GM23248 (cell line): ENCODE measurements at places on chromosomes 12 and 14. TPM values are rescaled to one million over a fixed set of nuclear protein-coding genes. Genes with fewer than 3 reads are reported as not detected.

The NEUROD4 gene
- 0.04 TPM in 1 of 2 replicates, not detected in the other for polyA plus RNA-seq

DNA sequence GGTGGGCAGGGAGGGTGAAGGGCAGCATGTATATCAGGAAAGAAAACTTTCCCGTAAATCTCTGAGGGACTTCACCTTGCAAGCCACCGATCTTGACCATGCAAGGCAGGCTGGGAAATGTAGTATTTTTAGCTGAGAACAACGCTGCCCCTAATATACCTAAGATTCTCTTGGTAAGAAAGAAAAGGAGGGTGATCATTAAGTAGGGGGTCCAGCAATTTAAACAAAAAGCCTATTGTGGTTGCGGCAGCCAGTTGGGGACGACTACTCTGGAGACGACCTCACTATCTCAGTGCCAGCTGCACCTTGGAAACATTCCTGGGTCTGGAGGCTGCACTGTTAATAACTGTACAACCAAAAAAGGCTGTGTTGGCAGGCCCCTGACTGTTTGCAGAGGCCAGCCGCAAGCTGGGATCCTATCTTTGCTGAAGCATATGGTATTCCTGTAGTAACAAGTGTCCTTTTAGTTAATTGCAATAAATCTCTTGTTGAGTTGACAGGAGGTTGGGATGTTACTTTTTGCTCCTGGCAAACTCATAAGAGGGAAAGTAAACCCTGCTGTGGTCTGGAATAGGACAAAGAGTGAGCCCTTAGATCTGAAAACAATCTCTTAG, 6.4 kb downstream of the APOLD1 start:
- peak; percentile 48 for DNase-seq

DNA sequence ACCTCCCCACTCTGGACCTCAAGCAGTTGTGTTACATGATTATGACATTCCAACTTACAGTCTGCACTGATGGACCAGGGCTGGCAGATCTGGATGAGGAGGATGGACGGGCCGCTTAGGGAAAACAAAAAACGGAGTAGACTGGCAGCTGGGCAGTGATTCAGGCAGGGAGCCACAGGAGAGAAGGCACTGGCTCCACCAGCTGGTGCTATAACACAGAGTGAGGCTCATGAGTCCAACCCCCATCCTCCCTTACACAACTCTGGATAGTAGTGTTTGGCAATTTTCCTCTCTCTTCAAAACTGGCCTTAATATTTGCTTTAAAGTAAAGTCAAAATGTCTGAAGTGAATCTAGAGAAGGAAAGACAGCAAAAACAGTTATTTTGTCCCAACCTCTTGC, 9.7 kb upstream of the RIC8B start:
- peak; percentile 12 for DNase-seq

- DNase-seq = no peak
Measured at GRCh38 chr12:129604506-129604905, 299.3 kb downstream of the TMEM132D start.

DNA sequence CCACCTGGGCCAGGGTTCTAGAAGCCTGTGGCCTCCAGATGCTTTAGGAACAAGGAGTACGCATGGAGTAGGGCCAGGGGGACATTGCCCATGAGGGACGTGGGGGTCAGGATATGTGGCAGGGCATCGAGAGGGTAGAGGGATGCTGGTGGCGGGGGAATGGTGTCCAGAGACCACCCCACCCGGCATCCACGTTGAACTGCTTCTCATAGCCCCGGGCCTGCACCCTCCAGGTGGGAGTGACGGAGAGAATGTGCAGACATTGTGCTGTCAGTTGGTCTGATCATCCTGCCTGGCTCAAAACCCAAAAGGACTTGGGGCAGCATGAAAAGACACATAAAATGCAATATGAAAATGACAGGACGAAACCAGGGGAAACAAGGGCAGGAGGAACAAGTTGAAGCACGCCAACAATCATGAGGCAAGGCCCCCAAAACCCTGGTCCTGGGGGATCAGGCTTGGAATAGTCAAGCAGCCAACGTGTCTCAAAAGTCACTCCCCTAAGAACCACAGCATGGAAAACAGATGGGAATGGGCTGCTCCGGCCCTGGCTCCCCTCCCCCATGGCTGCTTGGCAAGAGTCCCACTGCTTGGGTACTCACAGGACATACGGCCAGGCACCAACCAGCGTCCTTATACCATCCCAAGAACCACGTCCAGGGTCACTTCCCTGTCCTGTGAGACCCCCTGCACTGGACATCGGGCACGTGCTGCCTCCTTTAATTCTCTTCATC, 117.9 kb downstream of the DICER1 start:
- no peak for DNase-seq

The NELL2 gene
- not detected in 2 replicates for polyA plus RNA-seq

- DNase-seq = no peak
Measured at GRCh38 chr12:121845701-121846100, 13.0 kb downstream of the HPD start.

- peak; percentile 77 for DNase-seq
Measured at GRCh38 chr12:32399370-32400113, at the start of gene FGD4. Gene FGD4, plus strand, starts transcription at chr12:32399558.

GRCh38 chr14:83867566-83868225, 1662.2 kb upstream of the FLRT2 start:
- DNase-seq = no peak

DNA sequence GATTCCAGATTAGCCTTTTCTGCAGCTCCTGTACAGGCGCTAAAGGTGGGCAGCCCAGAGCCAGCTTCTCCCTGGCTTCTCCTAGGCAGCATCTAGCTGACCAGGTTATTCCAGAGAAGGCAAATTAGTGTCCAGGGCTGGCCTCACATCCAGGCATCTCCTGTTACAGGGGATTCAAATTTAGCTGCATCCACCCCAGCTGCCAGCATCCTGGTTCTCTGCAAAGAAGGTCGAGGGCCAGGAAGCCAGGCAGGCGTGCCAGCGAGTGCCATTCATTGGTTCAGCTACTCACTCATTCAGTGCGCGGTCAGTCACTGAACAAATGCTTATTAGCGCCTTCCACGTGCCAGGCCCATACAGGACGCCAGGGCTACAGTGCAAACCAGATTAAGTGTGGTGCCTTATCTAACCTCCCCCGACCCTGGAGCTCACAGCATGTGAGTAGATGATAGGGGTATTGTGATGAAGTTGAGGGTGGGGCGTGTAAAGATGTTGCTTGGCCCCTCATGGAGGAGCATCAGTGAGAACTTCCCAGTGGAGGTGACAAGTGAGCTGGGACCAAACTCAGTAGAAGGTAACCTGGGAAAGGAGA, 15.7 kb upstream of the FAM222A start:
- DNase-seq = no peak

- peak; percentile 38 for DNase-seq
Measured at GRCh38 chr14:97266653-97267052, 469.5 kb downstream of the VRK1 start.

The DIO2 gene
- 26.6 and 29.6 TPM in 2 replicates for polyA plus RNA-seq

The ERBB3 gene
- 1.9 and 2.1 TPM in 2 replicates for polyA plus RNA-seq

GRCh38 chr14:94117856-94118255, 7.3 kb downstream of the IFI27 start:
- no peak for DNase-seq

- DNase-seq = no peak
Measured at GRCh38 chr12:116765271-116765670, 27.2 kb downstream of the RNFT2 start.

DNA sequence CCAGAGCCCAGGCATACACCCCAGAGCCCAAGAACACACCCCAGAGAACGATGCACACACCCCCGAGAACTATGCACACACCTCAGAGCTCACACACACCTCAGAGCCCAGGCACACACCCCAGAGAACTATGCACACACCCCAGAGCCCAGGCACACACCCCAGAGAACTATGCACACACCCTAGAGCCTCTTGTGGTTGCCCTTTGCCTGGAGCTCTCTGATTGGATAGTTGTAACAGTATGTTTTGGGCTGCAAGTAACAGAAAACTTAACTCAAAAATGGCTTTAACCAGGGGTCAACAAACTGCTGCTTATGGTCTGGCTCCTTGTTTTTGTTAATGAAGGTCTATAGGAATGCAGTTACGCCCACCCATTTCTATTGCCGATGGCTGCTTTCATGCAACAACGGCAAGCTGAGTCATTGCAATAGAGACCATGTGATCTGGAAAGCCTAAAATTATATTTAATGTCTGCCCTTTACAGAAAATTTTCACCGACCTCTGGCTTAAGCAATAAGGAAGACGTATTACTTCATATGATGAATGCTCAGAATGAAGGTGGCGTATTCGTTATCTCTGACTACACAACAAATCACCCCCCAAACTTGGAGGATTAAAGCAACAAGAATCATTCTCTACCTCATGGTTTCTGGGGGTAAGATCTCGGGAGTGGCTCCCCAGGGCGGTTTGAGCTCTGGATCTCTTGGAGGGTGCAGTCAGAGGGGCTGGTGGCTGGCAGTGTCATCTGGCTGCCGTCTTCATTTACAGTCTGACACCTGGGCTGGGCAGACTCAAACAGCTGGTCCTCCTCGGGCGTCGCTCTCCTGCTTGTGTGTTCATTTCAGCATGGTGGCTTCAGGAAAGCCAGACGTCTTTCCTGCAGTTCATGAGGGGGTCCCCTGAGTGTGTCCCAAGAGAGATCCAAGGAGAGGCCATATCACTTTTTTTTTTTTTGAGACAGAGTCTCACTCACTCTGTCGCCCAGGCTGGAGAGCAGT, 66.3 kb upstream of the NCOR2 start:
- peak; percentile 69 for DNase-seq

DNA sequence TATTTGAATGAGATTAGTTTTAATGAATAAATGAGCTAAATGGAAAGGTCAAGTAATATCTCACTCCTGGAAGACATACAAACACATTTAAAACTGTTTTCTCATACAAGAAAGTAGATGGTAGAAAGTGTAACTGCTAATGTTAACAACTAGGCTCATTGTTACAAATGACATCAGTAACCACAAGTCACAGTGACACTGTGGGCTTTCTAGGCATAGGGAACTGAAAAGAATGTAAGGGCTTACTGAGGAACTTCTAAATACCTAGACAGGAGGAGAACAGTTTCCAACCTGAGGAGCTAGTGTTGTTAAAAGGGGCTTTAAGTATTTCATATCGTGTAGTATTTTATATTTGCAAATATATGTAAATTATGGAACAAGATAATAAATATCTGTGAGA, 17.5 kb upstream of the ERGIC2 start:
- DNase-seq = no peak

The ACOT4 gene
- 1.3 and 1.6 TPM in 2 replicates for polyA plus RNA-seq

GRCh38 chr12:113207613-113208040, 13.6 kb upstream of the TPCN1 start:
- DNase-seq = no peak

The ADGRD1 gene
- polyA plus RNA-seq = 11.2 and 11.3 TPM in 2 replicates

GRCh38 chr12:21539797-21540196, 13.7 kb downstream of the SPX start:
- no peak for DNase-seq

GRCh38 chr14:68248481-68249255, 429.1 kb downstream of the RAD51B start:
- peak; percentile 69 for DNase-seq

The PLA2G1B gene
- polyA plus RNA-seq = not detected in 2 replicates

GRCh38 chr14:53390008-53390407, 236.9 kb upstream of the DDHD1 start:
- DNase-seq = no peak

- no peak for DNase-seq
Measured at GRCh38 chr14:24179294-24179960, 7.5 kb downstream of the REC8 start.

GRCh38 chr12:109240365-109240764, 68.7 kb downstream of the FOXN4 start:
- no peak for DNase-seq

The CNTN1 gene
- 0.36 and 0.38 TPM in 2 replicates for polyA plus RNA-seq

DNA sequence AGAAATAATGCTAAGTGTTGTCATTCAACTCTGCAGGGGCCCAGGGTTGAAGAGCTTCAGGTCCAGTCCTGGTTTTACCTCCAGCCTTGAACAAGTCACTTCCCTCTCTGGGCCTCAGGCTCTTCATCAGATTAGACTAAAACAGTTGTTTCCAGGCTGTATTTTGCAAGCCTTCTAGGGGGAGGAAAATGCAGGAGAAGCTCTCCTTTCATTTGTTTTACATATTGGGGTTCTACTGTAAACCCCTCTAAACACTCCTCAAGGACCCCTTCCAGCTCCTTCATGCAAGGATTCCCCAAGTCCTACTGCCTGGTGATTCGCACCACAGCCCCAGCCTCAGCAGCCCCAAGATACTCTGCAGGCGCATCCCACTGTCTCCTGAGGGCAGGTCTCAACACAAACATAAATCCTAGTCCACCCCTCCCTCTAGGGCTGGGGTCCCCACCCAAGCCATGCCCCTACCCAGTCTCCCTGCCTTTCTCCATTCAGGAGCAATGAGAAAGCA, 2.7 kb downstream of the SDR9C7 start:
- peak; percentile 56 for DNase-seq

The TMEM63C gene
- polyA plus RNA-seq = not detected in 2 replicates
